ENCODE measurements at places on chromosomes 4 and X.

DNA sequence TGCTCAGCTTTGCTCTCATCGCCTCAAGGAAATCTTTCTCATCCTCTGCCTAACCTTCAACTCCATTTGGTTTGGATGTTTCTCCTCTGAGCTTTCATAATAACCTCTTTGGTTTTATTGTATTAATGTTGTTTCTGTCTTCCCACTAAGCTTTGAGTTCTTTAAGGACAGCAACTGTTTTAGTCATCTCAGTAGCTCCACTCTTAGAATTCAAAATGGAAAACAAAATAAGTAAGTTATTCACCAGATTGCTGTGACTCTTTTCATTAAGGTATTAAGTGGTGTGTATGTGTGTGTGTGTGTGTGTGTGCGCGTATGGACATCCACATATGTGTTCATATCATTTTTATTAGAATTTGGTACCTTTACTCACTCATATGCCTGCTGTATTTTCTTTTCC, 279.2 kb upstream of the BOD1L1 start:
- DNase-seq = no peak

GRCh38 chr4:139921429-139922184, 232.4 kb downstream of the MAML3 start:
- no peak for DNase-seq

- DNase-seq = no peak
These were observed 3.2 kb downstream of the PRDM5 start for GRCh38 chr4:120919358-120919757.

DNA sequence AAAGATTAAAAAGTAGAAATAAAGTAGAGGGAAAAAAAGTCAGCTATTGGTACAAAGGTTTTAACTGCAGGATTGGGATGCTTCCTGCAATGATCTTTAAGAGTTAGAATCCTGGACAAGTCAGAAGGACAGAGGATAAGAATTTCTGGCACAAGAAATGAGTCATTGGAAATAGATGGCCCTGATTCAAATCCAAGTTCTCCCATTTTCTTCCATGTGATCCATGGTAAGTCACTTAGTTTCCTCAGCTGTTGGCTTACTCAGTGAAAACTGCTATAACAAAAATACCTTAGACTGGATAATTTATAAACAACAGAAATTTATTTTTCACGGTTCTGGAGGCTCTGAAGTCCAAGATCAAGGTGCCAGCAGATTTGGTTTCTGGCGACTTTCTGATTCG, 13.3 kb upstream of the TBC1D19 start:
- no peak for DNase-seq

GRCh38 chr4:98744372-98745150, 86.2 kb upstream of the TSPAN5 start:
- no peak for DNase-seq

DNA sequence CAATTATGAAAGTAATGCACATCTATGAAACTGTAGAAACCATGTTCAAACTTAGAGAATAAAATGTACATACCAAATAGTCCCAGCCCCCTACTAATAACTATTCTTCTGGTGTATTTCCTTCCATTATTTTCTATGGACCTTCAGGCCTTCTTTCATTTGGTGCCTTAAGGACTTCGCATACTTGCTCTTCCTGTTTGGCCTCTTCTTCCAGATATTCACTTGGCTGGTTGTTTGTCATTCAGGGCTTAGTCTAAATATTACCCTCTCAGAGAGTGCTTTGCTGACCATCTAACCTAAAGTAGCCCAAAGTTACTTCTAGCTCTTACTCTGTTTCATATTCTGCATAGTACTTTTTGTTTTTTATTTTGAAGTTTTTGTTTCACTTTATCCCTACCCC, 70.3 kb upstream of the ARMCX2 start:
- DNase-seq = no peak

DNA sequence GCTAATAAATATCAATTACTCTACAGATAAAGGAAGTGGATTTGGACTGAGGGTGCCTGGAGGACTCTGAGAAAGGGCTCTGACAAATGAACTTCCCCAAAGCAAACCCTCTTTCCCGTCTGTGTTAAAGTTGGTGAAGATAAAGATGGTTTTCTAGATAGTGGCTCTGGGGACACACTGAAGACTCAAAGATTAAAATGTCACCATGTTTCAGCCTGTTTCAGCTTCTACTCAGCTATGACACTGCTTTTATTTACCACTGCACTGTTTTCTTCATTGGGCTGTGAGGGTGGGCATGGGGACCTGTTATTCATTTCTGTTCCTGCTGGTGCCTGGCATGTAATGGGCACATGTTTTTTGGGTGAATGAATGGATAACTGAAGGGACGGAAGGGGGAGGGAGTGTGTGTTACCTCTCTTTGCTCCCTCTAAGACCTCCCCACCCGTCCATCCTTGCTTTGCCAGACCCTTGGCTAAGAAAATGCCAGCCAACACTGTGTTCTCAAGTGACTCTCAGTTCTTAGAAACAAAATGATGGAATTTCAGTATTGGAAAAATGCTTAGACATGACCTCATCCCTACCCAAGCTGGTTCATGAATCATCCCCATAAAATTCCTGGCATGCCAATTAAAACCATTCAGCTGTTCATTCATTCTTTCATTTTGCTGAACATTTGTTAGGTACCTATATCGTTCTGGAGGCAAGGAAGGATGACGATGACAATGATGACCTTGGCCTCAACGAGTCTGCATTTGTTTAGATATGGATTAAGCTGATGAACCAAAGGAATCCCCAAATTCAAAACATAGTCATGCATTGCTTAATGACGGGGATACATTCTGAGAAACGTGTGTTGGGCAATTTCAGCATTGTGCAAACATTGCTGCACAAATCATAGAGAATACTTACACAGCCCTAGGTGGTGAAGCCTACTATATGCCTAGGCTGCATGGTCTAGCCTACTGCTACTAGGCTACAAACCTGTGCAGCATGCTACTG, 13.4 kb upstream of the STK32B start:
- DNase-seq = peak; percentile 84

- DNase-seq = no peak
These were observed 100.7 kb downstream of the SYNPO2 start for GRCh38 chr4:118989098-118990080.

DNA sequence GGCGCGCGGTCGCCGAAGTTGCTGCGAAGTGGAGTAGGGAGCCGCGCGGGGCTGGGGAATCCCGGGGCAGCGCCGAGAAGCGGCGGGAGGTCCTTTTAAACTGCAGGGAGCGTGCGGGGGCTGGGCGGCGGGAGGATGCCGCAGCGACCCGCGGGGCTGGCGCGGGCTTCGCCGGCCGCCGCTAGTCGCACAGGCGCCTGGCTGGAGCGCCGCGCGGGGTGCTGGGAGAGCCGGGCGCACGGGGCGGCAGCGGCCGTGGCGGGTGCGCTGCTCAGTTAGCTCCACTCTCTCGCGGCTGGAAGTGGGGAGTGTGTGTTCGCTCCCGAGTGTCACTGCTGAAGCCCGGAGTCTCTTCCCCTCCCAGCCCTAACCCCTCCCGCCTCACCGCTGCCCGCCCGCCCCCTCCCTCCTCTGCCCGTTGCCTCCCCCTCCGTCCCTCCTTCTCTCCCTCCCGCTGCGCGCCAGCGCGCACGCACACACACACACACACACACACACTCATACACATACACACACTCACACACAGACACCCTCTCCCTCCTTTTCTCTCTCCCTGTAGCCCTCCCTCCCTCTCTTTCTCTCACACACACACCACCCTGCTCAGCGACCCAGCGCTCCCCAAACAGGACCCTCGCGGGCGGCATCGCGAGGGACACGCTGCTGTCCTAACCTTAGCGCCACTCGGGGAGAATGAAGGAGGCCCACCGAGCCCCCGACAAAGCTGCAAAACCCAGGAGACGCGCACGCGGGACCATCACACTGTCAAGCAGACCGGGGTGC, at the start of gene NDNF:
Gene NDNF (minus strand): TSS at position 312 of the 780 bp plus-strand sequence. CDS start 26,698 bp downstream, outside the sequence.
- DNase-seq = peak; percentile 41
